AG08395 (cell line): ENCODE measurements at places on chromosomes 7 and 10.

- DNase-seq = no peak
These were observed 16.9 kb downstream of the CYP26A1 start for GRCh38 chr10:93090619-93091018.

- no peak for DNase-seq
These were observed 42.1 kb downstream of the PPP1R9A start for GRCh38 chr7:94949532-94949931.

DNA sequence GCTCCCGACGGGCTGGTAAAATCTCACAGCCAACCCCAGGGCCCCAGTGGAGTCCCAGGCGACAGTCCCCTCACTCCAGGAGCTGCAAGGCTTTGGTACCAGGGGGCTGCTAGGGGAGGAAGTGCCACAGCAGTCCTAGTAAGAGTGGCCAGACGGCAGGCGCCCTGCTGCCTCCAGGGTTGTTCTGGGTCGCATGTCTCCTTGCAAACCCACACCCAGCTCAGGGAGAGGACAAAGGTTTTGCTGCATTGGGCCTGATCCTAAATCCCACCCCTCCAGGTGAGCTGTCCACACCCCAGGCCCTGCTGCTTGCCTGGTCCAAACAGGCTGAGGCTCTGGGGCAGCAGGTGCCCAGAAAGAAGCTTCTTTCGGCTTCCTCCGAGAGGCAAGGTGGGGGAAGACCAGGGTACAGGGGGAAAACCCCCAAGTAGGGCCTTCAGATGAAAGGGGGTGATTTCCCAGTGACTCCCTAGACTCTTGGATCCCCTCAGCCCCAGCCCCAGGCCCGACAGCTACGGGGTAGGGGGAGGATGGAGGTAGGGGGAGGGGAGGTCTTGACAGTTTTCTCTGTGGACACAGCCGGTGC lies 4.2 kb upstream of the KCP start:
- DNase-seq = no peak

GRCh38 chr7:131372554-131372953 lies 44.9 kb downstream of the MKLN1 start:
- DNase-seq = no peak

GRCh38 chr10:77541247-77541646 lies 96.4 kb downstream of the KCNMA1 start:
- DNase-seq = no peak

DNA sequence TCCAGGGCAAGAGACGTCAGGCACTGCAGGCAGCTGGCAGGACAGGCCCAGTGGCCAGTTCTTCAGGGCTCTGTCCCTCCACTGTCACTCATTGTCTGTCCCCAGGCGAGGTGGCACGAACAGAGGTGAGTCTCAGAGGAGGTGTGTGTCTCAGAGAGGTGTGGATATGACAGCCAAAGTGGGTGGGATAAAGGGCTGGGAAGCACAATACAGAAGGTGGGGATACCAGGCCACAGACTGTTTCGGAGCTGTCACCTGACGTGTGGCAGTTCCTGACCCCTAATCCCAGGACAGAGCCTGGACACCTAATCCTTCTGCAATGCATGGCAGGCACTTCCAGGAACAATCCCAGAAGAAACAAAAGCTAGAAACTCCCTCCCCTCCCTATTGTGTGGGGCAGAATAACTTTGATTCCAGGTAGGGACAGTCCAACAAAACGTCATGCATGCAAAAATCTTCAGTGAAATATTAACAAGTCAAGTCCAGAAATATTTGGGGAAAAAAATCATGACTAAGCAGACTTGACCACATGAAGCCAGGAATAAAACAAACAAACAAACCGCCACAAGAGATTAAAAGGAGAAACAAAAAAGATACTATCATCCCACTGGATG lies 11.6 kb downstream of the KLRG2 start:
- no peak for DNase-seq

GRCh38 chr7:157502701-157503111 lies 165.9 kb downstream of the DNAJB6 start:
- DNase-seq = no peak

DNA sequence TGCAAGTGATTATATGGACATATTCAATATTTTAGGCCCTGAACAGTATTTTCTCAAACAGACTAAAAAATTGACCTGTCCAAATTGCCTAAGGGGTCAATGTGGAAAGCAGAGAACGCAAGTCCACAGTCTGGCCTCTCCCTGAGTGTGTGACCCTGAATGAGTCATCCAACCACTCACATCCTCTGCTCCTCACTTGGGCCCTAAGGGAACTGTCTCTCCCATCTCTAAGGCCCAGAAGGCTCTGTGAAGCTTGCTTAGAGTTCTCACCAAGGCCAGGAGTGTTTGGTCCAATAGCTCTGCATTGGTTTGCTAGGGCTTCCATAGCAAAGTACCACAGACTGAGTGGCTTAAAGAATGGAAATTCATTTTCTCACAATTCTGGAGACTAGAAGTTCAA lies 155.1 kb downstream of the LSM5 start:
- DNase-seq = no peak

DNA sequence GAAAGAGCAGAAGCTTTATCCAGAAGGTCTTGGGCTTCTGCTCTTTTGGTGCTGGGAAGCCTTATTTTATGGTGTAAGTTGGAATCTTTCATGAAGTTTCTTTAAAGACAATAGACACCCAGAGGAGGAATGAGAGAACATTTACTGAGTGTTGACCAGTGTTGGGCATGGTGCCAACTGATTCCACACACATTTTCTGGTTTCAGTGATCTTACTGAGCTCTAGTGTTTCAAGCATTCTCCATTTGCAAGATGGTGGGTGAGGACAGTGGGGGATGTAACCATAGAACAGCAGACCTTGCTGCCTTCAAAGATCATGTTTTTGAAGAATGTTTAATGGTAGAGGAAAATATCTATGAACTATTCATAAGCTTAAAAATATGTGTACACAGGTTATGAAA lies 114.6 kb downstream of the LRMDA start:
- no peak for DNase-seq

DNA sequence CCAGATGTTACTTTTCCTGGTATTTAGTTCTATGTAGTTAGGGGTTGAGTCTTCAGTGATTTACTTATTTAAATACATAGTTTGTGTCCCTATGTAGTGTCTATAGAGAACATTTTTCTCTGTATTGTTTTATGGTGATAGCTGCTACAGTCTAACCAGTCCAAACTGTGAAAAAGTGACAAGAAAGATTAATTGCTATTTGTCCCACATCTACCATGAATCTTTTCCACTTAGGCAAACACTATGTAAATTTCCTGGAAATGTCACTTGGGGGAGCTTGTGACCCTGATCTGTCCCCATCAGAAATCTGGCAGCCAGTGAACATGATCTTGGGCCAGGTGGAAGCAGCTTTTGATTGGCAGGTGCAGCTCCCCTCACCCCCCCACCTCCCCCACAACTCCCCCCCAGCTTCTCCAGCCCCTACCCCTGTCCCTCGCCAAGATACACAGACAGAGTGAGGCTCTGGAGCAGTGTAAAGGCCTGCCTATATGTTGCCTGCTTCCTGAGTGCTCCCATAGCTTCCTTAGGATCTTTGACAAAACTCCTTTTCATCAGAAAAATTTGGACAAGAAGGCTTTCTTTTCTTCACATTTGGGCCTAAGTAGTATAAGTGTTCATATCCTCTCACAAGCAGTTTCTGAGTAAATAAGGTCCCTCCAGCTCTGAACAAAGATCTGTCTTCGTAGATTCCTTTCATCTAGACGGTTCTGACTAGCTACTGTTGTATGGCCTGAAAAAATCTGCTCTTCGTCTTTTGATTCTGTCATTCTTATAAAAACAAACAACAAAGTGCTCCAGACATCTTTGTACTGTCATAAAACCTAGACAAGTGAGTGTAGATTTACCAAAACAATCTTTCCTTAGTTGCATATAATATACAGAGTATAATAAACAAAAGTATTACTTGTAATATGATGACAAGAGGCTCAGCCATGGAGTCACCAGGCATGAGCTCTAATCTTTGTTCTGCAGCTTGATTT lies 31.5 kb upstream of the SLC13A1 start:
- DNase-seq = no peak

GRCh38 chr7:28509251-28510025 lies 97.1 kb downstream of the CREB5 start:
- DNase-seq = no peak

DNA sequence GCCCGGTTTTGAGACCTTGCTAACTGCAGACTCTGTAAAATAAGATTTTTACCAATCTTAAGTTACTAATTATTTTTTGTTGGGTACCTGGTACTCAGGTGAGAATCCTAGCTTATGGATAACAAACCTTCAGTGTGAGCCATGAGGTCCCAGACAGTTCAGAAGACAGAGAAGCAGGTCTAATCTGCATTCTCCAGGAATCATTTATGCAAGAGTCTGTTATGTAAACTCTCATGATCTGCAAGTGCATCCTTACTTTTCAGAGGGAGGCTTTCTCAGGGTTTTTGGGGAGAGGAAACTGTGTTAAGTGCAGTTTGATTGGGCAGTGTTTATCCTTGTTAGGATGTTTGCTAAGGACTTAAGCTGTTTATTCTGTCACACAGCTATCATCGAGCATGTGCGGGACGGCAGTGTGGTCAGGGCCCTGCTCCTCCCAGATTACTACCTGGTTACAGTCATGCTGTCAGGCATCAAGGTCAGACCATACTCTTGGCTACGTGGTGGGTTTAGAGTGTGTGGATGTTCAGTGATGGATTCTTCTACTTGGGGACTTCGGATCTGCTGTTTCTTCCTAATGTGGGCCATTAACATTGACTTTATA lies 50.2 kb downstream of the SND1 start:
- no peak for DNase-seq

DNA sequence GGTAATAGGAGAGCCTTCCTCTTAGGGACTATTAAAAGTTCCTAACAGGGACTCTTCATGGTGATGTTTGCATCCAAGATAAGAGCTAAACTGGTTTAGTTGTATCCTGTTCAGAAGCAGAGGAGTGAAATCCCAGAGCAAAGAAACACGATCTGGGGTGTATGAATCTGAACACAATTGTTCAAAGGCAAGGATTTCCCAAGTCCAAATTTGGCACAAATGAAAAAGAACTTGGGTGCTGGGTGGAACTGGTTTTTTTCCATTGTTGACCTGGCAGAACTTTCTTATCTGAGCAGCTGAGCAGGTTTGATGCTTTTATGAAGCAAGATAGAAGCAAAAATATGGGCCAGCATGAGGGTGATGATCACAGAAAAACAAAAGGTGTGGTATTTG lies 6.0 kb downstream of the AGFG2 start:
- DNase-seq = no peak

DNA sequence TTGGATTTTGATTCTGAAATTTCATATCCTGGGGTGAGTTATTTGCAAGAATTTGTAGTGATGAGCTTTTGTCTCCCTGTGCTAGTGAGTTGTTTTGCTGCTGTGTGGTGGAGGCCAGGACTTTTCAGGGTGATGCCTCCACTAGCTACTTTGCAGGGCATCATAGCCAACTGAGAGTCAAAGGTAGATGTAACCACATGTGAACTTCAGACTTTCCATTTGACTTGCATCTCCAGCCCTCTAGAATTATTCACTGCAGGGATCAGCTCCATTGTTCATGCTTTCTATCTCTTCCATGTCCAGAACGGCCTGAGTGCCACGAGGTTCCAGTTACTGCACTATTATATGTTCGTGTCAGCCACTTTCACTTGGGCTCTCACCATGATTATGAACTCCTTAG lies 534.3 kb downstream of the GRM8 start:
- DNase-seq = no peak

DNA sequence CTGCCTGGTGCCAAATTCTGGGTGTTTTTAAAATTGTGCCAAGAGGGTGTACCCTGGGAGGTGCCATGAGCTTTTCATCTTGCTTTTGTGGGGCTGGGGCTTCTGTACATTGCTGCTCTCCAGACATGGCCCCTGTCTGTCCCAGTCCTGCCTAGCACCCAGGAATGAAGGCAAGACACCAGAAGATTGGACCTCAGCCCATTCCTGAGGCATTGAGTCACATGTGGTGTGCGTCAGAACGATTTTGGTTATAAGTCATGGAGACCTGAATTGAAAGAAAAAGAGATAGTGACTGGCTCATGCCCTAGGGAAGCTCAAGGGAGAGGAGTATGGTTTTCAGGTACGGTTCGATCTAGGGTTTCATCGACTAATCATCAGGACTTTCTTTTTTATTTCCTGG lies 493.2 kb downstream of the TYW1 start:
- DNase-seq = no peak

DNA sequence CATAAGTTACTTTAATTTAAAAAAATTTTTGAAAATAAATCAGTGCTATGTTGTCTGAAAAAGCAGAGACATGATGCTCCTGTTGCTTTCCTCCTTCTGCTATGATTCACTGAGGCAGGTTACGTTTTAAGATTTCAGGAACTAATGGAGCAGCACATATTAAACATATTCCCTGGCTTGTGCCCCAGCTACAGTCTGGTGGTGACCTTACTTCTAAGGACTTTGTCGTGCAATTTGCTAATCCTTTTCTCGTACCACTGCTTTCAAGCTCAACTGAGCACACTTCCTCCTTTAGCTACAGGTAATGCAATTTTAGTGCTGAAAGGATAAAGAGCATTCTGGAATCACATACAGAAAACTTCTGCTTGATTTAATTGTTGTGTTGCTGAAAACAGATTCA lies 16.2 kb upstream of the PRR15 start:
- DNase-seq = no peak

DNA sequence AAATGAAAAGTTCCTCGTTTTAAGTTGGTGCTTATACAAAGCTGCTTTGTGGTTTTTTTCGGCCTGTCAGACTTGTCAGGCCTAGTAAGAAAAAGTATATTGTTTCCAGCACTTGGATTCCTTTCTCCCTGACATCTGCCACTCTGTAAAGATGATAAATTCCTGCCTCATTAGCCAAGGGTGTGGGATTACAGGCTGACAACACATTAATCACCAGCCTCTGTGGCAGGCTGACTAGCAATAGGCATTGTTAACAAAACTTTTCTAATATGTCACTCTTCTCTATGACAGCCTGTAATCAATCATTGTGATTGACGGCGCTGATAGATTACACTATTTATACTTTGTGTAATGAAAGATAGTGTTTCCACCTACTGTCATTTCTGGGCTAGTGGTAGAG lies 682.5 kb downstream of the LRMDA start:
- no peak for DNase-seq

GRCh38 chr7:92797284-92797683 lies 39.1 kb downstream of the CDK6 start:
- no peak for DNase-seq

DNA sequence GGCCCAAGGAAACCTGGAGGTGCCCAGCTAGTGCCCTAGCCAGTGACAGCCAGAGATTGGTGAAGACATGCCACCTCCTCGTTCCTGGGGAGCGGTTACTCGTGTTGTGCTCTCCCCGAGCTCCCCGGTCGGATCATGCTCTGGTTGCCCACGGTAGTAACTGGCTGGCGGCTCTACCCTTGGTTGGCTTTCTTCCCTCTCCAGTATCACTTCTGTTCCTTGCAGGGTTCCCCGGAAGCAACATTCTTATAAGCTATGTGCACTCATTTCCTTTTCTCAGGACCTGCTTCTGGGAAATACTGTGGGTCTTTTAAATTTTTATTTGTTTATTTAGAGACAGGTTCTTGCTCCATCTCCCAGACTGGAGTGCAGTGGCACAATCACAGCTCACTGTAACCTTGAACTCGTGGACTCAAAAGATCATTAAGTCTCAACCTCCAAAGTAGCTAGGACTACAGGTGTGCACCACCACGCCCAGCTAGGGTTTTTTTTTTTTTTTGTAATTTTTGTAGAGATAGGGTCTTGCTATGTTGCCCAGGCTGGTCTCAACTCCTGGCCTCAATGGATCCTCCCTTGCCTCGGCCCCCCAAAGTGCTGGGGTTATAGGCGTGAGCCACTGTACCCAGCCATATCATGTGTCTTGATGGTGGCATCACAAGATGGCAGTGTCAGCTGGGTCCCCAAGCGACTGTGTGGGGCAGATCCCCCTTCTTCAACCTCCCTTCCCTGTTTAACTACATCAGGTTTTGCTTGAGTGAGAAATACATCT lies 6.9 kb upstream of the CALHM1 start:
- no peak for DNase-seq

- DNase-seq = no peak
These were observed 7.8 kb downstream of the PTF1A start for GRCh38 chr10:23199768-23200511.
